ENCODE measurements at places on chromosomes 5 and 9. TPM values are rescaled to one million over a fixed set of nuclear protein-coding genes. Genes with fewer than 3 reads are reported as not detected.

The WDR31 gene
- 12.9 TPM for total RNA-seq

DNA sequence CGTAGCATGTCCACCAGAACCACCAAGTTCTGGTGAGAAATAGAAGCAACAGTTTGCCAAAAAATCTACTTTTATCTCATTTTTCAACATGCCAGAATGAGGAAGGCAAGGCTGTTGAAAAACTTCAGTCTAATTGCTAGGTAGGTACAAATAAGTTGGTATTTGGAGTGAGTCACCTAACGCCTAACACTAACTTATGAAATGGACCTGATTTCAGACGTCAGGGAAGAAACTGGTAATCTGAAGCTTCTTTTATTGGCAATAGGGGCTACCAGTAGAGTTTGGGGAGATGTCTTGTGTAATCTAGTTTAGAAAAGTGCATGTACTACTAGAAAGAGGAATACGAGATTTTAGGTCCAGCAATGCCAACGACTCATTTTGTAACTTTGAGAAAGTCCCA, 4.4 kb upstream of the PDE6A start:
- no peak for DNase-seq

DNA sequence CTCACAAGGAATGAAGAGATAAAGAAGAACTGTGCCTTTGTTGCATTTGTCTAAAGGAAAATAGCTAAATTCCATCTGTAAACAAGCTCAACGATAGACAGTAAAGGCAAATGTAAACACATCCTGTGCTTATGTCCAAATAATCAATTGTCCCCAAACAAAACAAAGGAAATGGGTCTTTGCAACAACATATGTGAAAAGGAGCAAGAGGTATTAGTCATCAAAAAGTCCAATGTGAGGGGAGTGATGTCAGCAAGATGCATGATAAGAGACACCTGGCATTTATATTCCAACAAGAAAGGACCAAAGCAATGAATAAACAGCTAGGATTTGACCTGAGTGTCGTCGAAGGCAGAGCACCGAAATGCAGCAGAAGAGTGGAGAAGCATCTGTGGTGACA, 209.1 kb downstream of the ASTN2 start:
- DNase-seq, result no peak

DNA sequence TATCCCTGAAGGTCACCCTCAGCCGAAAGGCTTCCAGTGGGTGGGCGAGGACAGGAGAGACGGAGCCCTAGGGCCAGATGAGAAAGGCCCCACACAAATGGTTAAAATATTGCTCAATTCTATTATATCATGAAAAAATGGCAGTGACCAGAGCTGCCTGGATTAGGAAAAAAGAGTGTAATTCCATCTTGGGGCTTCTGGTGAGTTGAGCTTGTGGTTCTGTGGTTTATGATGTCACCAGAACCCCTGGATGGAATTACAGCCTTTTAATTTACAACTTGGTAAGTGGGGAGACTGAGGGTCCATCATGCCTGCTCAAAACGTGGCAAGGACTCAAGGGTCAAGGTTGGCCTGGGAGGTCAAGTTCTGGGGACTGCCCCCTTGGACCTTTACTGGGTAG, 55.5 kb upstream of the STC2 start:
- no peak for DNase-seq

The TPM2 gene
- total RNA-seq, result 1,217 TPM

The SLC45A2 gene
- total RNA-seq, result not detected

The SPATA31D4 gene
- total RNA-seq, result not detected

The IL6ST gene
- 153 TPM for total RNA-seq

- DNase-seq, result peak; percentile 70
Measured at GRCh38 chr9:131715906-131716305, 24.0 kb downstream of the RAPGEF1 start.

DNA sequence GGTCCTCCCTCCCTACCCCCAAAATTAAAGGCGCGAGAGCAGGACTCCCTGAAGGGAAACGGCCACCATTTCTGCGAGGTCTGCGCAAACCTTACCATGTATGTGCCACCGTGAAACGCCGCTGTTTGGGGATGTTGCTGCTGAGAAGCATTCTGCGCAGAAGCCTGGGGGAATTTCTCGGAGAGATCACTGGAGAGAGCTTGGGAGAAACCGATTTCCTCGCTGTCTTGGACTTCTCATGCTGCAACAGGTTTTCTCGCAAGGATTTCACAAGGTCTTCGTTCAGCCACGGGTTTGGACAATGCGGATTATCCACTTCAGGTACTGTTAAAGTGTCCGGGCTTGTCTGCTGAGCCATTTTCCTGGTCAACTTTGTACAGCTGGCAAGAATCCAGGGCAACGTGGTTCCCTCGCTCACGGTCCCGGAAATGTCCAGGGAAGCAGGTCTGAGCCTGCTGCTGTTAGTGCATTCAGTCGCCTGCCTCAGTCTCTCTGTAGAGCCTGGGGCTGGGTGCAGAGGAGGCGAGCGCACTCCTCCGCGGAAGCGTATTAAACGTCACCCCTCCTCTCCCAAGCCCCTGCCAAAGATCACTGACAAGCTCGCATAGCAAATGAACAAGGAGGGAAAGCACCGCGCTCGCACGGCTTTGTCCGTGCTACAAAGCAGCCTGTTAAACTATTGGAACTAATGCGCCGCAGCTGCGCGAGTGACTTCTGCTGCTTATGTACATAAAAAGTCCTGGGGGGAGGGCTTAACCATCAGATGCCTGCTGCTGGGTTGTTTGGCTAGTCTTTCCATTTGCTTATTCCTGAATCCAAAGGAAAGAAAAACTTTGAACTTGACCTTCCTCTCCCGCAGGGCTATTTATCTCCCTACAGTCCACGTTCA, 125.1 kb downstream of the PDE4D start:
- DNase-seq, result peak; percentile 57

DNA sequence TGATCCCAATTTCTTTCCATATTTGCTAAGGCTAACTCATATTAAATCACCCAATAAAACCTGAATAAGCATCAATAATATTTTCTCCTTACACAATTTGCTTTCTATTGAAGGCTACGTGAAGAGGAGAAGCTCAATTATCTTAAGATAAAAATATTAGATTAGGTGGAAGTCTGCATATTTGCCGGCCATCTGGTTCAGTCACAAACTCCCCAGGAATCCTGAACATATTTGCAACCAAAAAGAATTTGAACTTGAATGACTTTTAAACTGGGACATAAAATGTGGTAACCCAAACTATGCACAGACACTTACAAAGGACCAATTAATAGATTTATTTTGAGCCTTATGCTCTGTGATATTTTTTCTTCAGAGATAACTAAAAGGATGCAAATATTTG, 92.3 kb downstream of the HAPLN1 start:
- no peak for DNase-seq

The MZB1 gene
- total RNA-seq, result 1.6 TPM

DNA sequence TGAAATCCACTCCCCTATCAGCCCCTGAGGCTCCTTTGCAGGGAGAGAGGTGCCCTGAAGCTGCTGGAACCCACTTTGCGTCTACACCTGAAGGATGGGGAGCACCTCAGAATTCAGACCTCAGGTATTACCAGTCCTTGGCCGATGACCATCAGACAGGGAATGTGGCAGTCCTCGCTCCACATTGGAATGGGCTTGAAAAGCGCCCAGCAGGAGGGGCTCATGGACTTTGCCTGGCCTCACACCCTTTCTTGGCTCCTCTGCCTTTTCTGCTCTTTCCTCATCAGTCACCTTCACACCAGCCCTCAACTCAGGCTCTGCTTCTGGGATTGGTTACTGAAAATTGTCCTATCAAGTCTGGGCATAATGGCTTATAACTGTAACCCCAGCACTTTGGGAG, 83.9 kb downstream of the BARX1 start:
- DNase-seq, result no peak

- no peak for DNase-seq
Measured at GRCh38 chr9:982394-983230, 6.2 kb downstream of the DMRT3 start.

DNA sequence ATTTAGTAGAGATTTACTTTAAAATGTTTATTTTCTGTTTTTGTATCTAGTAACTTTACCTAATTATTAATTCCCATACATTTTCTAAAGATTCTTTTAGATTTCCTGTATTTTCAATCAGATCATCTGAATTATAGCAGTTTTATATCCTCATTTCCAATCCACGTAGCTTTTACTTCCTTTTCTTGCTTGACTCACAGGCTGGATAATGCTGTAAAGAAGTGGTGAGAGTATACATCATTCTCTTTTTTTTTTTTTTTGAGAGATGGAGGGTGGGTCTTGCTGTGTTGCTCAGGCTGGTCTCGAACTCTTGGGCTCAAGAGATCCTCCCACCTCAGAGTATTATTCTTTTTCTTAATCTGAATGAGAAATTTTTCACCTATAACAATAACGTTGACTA, 11.2 kb upstream of the SETX start:
- DNase-seq, result no peak

DNA sequence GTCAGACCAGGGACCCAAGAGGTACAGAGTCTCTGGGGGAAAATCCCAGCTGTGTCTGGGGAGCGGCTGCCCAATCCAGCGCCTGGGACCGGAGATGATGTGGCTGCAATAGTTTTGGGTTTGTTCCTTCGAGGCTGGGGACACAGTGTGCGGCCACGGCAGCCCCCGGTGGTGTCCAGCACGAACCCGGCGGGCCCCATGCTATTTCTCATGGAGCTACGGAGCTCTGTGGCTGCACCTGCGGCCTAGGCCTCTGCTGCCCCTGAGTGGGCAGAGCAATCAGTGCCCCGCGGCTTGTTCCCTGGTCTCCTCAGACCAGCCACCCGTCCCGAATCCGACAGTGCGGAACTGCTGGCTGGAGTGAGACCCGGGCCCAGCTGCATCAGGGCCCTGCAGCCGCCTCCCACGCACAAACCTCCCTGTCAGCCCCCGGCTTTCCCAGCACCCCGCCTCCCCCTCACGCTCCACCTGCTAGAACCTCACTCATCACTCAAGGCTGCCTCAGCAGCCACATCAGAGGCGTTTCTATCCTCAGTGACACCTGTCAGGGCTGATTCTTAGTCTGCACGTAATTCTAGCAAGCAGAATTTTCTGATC, 29.0 kb downstream of the SARDH start:
- DNase-seq, result peak; percentile 22

- DNase-seq, result no peak
Measured at GRCh38 chr9:80796632-80797031, 892.7 kb downstream of the TLE1 start.

DNA sequence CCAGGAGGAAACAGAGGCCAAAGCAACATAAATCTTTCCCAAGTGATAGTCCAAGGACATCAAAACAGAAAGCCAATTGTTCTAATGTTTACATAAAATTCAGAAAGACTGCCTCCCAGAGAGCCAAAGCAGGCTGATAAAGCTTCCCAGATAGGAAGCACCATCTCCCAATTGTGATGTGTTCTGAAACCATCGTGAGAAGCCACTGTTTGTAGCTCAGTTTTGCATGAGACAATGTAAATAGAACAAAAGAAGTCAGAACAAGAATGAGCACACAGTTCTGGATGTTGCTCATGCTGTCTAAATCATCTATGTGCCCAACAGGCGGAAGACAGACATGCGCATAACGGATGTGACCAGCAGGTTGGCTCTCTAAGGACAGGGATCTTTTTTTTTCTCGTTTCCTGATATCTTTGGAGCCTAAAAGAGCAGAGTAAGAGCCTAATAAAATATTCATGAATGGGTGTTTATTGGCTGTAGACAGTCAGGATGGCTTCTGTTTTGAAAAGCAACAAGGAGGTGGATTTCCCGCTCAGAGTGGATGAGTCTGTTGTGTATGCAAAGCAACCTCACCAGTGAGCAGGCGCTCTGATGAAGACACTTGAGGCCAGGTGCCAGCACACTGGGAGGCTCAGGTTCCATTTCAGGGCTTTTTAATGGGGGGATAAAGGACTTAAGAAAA, 113.6 kb downstream of the GNA14 start:
- no peak for DNase-seq

DNA sequence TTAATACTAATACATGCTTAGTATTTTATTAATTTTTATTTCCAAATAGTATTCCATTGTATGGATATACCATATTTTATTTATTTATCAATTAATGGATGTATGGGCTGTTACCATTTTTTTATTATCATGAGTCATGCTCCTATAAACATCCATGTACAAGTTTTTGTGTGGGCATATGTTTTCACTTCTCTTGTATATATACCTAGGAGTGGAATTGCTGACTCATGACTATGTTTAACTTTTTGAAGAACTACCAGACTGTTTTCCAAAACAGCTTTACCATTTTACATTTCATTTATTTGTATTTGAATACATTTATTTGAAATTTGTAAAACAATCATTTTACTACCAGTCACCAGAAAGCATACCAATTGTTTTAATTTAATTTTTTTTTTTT, 14.1 kb upstream of the LRRC19 start:
- no peak for DNase-seq
